CD4-positive, alpha-beta T cell (primary cell): ENCODE measurements at places on chromosomes 16 and 17.

GRCh38 chr17:6304894-6305612 lies 129.9 kb downstream of the AIPL1 start:
- DNase-seq, result no peak

DNA sequence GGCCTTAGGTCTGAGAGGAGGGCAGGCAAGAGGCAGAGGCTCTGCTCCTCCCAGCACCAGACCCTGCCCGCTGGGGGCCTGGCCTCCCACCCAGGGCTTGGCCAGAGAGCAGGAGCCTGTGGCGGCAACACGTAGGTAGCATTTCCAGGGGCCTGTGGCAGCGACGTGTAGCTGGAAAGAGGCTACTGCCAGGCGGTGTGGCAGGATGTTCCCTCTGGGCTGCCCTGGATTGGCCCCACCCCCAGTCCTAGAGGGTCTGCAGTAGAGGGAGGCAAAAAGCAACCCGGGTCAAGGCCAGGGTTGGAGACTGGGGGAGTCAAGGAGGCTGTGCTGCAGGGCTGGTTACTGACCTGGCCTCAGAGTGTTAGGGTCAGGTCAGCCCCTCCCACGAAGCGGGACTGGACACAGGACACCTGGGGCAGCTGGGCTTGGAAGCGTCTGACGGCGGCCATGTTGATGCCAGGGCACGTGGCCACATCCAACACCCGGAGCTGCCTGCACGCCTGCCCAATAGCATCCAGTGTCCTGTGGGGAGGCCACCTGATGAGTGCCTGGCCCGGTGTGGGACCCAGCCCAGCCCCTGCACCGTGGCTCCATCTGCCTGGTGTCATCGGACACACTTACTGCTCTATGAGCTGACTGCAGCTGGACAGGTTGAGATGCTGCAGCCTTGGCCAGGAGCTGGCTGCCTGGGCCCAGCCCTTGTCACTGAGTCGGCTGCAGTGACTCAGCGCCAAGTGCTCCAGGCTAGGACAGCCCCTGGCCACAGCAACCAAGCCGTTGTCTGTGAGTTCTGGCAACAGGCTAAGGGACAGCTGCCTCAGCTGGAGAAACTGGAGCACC lies 8.5 kb downstream of the ELMO3 start:
- no peak for DNase-seq

GRCh38 chr17:29677824-29678223 lies 55.1 kb upstream of the CORO6 start:
- DNase-seq, result no peak

- peak; percentile 60 for DNase-seq
Observed at GRCh38 chr17:37088459-37088858, 139.7 kb downstream of the AATF start.

- DNase-seq, result no peak
Observed at GRCh38 chr17:8153031-8153451, 837 bp upstream of the PER1 start.

- DNase-seq, result no peak
Observed at GRCh38 chr16:27849621-27850020, 213.9 kb downstream of the GSG1L start.

- DNase-seq, result peak; percentile 58
Observed at GRCh38 chr17:64281962-64282752, 19.1 kb upstream of the TEX2 start.

DNA sequence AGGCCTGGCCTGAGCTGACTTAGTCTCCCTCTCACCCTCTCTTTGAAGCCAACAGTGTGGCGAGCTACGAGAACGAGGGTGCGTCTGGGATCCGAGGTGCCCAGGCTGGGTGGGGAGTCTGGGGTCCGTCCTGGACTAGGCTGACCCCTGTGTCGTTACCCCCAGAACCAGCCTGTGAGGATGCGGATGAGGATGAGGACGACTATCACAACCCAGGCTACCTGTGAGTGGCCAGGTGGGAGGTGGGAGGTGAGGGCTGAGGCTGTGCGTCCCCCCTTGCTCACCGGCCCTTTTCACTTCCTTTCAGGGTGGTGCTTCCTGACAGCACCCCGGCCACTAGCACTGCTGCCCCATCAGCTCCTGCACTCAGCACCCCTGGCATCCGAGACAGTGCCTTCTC lies 1.6 kb downstream of the LAT start:
- DNase-seq, result no peak

- DNase-seq, result no peak
Observed at GRCh38 chr17:4616476-4616875, 25.0 kb downstream of the ALOX15 start.

DNA sequence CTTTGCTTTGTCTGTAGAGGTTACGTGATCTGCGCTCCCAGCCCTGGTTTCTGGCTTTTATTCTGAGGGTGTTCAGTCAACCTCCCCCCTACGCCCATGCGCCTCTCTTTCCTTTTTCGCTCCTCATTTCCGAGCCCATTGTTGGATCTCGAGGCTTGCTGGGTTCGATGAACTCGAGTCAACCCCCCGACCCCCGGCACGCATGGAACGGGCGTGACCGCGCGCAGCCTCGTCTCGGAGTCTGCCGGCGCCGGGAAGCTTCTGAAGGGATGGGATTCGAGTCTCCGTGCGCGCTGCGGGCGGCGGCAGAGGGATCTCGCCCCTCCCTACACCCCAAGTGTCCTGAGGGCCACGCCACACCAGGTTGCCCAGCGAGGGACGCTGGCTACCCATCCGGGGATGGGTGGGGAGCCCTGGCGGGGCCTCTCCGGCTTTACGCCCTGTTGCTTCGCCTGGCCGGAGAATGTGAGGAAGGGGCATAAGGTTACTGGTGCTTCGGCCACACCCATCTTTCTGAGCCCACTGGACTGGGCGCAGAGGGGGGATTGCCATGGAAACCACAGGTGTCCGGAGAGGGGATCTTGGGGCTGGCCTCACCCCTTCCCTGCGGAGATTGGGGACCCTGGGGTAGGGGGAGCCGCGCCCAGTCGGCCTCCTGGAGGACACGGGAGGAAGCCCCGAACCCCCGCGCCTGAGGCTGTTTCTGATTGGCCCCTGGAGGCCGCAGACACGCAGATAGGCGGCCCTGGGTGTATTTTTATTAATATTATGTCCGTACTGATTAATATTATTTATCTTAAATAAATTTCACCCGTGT lies 1.8 kb downstream of the MAPT start:
- no peak for DNase-seq

DNA sequence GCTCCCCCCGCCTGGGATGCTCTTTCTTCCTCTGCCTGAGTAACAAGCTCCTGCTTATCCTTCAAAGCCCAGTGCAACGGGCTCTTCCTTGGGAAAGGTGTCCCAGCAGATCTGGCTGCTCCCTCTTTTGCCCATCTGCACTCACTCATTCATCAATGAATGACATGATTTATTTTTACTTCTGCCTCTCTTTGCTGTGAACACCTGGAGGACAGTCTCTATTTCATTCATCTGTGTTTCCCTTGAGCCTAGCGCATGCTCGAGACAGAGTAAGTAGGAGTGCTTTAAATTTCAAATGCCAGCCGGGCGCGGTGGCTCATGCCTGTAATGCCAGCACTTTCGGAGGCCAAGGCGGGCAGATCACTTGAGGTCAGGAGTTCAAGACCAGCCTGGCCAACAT lies 22.0 kb upstream of the GINS2 start:
- DNase-seq, result no peak

DNA sequence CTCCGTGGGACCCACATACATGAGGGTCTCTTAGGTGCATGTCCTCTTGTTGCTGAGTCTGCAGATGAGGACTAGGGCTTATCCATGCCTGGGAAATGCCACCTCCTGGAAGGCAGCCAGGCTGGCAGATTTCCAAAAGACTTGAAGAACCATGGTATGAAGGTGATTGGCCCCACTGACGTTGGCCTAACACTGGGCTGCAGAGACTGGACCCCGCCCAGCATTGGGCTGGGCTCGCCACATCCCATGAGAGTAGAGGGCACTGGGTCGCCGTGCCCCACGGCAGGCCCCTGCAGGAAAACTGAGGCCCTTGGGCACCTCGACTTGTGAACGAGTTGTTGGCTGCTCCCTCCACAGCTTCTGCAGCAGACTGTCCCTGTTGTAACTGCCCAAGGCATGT lies 38.2 kb upstream of the IL21R start:
- DNase-seq, result no peak

DNA sequence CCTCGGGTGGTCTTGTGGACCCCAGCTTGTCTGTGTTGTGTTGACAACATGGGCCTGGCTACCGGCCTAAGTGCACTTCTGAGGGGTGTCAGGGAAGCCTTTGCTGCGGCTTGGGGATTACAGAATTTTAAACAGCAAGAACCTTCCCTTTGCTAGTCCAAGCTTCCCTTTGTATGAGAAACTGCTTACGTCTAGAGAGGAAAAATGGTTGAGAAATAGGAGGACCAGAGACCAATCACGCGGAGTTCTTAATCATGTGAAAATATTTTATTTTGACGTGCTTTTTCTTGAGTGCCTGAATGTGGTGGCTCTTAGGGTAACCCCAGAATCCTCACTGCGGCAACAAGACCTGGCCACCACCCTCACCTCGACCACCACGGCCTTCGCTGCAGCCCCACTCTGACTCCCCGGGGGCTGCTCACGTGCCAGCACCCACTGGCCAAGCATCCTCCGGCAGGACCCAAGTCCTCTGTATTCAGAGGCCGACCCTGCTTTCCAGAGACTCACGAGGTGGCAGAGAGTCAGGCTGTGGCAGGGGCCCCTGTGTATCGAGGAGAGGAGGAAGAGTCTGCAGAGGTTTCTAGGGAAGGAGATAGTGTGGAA lies 81.2 kb downstream of the ZNF778 start:
- no peak for DNase-seq

- no peak for DNase-seq
Observed at GRCh38 chr16:64251742-64252141, 870.1 kb downstream of the CDH11 start.

DNA sequence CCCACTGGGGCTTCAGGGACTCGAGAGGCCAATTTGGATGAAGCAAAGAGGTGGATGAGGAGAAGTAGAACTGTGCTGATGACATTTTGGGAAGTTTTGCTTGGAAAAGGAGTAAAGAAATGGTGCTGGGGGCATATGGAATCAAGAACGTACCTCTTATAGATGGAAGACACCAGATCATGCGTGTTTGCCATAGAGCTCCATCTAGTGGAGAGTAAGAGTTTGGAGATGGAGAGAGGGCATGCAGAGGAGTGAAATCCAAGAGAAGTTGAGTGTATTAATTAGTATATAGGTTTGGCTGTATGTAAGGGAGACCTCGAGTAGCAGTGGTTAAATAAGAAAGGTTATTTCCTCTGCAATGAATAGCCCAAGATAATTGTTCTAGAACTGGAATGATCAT lies 56.0 kb downstream of the SHISA6 start:
- DNase-seq, result no peak

DNA sequence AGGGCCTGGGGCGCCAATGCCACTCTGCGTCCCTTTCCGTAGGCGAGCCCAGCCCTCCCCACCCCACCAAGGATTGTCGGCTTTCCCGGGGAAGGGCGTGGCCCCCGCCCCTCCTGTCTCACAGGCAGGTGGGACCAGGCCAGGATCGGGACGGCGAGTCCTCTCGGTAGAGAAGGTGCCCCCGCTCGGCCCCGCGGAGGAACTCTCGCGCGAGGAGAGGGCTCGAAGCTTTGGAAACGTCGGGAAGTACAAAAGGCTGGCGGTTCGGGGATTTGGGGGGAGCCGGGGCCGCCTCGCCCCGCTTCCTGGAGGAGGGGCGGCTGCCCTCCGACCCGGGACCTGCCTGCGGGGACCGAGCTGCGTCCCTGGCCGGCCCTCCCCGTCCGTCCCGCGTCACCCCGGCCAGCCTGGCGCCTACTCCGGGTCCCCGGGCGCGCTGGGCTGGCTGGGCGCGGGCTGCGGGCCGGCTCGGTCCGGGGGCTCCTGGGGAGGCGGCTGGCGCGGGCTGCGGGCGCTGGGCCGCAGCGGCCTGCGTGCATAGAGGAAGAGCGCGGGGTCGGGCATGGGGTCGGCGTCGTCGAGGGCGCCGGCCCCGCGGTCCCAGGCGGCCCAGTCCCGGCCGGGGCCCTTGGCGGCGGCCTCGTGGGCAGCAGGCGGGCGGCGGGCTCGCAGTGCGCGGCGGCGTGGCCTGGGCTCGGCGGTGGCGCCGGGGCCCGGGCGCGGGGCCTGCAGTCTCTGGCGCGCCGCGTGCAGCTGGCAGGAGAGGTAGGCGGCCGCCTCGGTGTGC lies 12.6 kb upstream of the CLUH start:
- no peak for DNase-seq

GRCh38 chr16:20871258-20871657 lies 28.9 kb downstream of the DCUN1D3 start:
- DNase-seq, result no peak

DNA sequence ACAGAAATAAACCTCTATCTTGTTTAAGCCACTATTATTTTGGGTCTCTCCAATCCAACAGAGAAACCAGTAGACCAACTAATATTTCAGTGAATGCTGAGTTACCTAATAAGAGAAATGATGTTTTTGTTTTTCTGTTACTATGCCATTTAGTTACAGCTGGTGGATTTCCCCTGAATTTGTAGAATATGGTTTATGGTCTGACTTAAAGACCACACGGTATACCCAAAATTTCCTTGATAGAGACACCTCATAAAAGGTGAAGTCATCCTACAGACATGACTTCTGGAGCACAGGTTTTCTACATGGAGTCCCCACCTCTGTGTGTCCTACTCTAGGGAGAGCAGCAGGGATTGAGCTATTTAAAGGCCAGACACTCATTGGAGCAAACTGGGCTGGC lies 13.3 kb downstream of the PIK3R5 start:
- no peak for DNase-seq

DNA sequence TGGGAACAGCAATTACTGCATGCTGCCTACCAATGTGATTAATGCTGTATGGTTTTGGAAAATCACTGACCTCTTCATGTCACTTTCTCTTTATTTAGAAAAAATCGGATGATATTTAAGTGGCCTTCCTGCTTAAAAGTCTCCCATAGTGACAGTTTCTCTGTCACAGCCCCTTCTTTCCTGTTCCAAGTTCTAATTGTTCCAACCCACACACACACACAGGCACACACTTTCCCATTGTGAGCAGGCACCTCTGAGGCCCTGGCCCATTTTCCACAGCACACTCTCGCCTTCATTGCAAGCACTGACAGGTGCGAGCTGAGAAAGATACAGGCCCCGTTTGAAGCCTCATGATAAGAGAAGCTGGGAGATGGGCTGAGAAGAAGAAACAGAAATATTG lies 505.9 kb downstream of the HS3ST4 start:
- DNase-seq, result no peak

- DNase-seq, result no peak
Observed at GRCh38 chr17:2905269-2905668, 109.0 kb downstream of the RAP1GAP2 start.

DNA sequence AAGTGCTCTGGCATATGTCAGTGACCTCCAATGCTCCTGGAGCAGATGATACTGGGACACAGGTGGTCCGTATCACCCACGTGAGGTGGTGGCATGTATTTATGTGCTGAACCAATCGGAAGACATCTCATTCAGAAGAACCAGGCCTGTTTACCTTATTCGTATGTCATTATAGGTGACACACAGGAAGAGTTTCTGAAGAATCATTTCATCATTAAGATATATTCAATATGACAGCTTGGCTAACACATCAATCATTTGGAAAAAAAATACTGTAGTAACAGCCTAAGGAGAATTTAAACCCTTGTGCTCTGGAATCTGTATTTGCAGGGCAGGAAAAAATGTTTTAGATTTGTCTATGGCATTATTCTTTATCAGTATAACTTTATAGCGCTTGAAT lies 44.6 kb downstream of the RBFOX1 start:
- DNase-seq, result no peak
